ENCODE measurements at places on chromosomes 5 and 9.

GRCh38 chr5:126384985-126385384 is 38.2 kb upstream of the GRAMD2B start:
- DNase-seq = no peak

- DNase-seq = no peak
Measured at GRCh38 chr9:123769719-123770118, 160.2 kb downstream of the DENND1A start.

DNA sequence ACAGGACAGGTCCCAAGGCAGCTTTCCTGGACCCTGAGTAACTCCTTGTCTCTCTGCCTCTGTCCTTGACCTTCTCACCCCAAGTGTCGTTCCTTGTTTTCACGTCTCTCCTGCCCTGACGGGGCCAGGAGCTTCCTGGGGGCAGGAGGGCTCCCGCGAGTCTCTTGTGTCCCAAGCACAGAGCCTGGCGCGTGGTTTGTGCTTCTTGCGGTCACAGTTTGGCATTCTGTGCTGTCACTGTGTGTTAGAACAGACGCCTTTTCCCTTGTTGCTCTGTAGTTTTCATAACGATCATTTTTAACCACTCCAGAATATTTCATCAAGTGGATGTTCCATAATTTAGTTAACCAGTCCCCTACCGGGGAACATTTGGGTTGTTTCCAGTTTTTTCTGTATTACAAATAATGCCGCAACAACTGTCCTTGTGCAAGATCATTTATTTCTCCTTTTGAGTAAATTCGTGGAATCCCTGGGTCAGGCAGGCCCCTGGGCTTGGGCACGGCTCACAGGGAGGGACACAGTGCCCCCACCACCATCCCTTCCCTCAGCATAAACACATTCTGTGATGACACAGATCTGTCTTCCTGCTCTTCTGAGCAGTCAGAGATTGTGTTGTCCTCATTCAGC is 71.9 kb downstream of the TSPAN17 start:
- DNase-seq = no peak

DNA sequence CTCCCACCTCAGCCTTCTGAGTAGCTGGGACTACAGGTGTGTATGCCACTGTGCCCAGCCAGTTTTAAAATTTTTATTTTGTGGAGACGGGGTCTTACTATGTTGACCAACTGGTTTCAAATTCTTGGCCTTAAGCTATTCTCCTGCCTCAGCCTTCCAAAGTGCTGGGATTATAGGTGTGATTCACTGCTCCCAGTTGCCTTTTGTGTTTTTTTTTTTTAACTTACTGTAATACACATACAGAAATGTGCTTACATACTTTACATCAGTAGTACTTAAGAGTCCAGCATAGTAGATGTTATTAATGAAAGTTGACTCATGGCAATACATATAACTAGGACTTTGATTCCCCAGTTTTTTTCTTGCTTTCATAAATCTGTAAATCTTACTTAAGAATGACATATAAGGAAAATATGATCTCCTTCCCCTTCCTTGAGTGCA is 4.7 kb downstream of the MAN2A1 start:
- DNase-seq = no peak

- DNase-seq = no peak
Measured at GRCh38 chr5:32222723-32223470, 48.8 kb upstream of the GOLPH3 start.

DNA sequence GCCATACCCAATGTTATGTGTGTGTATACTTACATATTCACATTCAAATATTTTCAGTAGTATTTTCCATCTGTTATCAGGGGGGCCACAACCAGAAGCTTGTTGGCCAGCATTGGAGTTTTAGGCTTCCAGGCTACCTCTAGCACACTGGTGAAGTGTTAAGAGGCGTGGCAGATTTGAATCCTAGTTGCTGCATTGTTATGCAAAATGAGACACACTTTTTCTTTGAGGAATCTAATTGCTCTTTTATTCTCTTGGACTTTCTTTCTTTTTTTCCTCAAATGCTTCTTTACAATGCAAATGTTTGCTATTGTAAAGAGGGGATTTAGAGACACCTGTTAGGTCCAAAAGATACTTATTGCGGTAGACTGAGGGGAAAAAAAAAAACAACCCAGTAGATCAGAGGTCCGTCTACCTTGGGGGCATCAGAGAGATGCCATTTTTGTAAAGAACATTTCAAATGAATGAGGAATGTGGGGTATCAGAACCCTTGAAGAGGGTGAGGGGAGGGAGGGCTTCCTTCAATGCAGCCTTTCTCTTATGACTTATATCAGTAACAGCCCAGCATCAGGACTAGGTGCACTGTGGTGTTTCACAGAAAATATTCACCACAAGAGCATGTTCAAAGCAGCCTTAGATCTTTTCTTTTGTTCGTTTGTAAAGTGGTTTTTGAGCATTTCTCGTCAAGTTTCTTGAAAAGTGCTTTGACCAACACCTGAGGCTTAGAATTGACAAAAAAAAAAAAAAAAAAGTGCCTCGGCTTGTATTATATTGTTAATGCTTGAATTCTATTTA is 3.8 kb downstream of the SMARCA2 start:
- DNase-seq = peak; percentile 14
